ENCODE measurements at places on chromosomes 12 and 14.
A peak's percentile ranks its signal among the peaks of the same experiment; 100 is the strongest.

DNA sequence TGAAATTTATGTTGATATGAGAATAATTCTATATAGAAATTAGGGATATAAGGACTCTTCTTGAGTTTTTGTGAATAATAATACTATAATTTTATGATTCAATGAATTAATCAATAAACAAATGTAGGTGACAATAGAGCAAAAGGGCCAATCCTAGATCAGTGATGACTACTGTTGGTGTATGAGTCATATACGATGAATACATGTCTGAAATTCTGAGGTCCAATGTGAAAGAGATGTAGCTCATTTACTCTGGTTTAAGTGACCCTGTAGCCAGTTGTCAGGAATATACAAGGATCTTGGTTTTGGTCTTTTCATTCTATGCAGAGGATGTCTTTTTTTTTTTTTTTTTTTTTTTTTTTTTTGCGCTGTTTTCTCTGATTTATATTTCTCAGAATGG lies 72.1 kb upstream of the RTL1 start:
- DNase-seq: no peak

DNA sequence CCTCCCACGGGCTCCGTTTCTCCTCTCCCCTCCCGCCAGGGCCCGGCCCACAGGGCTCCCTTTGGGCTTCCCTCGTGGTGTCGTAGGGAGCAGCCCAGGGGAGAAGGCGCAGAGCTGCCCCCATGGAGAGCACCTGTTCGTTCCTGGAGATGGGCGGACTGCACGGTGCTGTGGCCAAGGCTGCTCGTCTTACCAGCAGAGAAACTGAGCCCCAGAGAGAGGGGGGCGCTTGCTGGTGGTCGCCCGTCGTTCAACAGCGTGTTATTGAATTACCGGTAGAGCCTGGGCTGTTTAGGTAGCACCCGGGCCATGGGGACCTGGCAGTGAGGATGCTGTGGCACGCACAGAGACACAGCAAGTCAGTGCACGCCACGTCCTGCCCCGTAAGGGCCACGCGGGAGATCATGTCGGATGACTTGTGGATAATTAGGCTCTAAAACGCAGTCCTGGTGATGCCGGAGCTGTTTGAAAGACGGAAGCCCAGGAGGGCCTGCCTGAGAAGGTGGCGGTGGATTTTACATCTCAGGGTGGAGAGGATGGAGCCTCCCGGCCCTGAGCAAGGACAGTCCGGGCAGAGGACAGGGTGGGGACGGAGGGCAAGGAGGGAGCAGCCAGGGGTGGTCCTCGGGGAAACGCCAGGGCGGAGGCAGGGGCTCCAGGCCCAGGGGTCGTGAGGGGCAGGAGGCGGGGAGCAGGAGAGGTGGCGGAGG lies 134.4 kb downstream of the ADGRD1 start:
- DNase-seq: no peak

DNA sequence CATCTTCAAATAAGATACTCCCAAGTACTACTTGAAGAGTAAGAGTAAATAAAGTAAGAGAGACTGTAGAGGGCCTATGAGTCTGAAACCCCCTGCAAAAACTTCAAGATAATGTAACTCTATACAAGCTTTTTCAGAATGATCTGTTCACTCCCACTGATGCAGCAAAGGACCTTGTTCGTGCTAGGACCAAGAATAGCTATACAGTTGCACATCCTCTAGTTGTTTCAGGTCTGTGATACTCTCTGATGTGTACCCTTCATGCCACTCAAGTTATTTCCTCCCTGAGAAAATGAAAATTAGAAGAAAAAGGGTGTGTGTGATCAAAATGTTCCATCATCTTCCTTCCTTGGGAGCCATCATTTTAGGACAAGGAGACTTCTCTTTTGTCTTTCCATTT lies 204.4 kb downstream of the ALX1 start:
- DNase-seq: no peak

GRCh38 chr12:52300796-52301691 lies 9.7 kb upstream of the KRT81 start:
- DNase-seq: no peak

GRCh38 chr12:79707830-79708229 lies 17.1 kb upstream of the PAWR start:
- no peak for DNase-seq

- DNase-seq: no peak
Observed at GRCh38 chr14:96166461-96167223, 38.0 kb upstream of the BDKRB2 start.

DNA sequence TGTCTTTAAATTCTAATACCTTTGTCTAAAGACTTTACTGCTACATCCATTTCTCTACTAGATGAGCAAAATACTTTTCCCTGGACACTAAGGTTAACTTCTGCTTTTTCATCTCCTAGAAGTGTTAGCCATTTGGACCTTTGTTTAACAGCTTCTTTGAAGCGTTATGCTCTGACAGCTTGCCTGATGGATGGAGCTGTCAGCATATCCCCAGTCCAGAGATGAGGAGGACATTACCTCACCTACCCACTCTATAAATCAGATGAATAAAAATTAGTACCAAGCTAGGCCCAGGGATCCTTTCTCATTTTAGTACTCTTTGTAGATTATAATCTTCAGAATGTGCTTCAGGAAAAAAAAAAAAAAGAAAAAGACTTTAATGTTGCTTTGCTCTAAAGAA lies 222.7 kb downstream of the PELI2 start:
- no peak for DNase-seq

- no peak for DNase-seq
Observed at GRCh38 chr12:58671196-58671595, 249.1 kb downstream of the LRIG3 start.

GRCh38 chr14:76771437-76771980 lies 10.2 kb downstream of the VASH1 start:
- DNase-seq: no peak

DNA sequence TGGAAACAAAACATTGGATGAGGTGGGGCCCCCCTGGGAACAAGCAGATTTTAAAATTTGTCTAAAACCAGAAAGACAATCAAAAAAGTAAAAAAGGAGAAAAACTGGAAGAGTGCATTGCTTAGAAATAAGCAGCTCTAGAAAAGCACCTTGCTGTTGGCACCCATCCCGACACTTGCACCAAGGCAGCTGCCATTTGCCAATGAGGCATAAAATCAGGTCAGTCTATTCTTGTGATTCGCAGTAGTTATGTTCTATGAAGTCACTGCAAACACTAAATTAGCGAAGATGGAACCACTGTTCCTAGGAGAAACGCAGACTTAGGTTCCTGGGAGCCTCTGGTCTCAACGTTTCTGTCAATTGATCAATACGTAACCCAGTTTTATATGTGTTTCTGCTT lies 16.2 kb downstream of the VPS33A start:
- DNase-seq: peak; percentile 23

- DNase-seq: no peak
Observed at GRCh38 chr12:5511644-5512600, 80.0 kb downstream of the NTF3 start.

- DNase-seq: no peak
Observed at GRCh38 chr12:6092784-6093722, 31.4 kb downstream of the VWF start.

DNA sequence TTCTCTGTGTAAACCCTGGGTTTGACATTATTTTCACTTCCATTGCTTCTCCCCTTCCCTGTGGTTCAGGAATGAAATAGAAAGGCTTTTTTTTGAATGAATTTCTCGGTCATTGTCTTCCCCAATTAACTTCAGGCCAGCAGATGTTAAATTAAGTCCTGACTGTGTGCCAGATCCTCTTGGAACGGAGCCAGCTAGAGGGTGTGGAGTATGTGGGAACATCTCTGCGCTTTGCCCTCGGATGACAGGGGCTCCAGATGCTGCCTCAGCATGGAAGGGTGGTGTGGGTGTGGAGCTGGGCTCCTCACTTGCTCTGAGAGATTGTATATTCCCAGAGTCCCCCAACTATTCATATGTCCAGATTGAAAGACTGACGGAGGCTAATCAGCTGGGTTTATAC lies 13.1 kb downstream of the KRT85 start:
- peak; percentile 90 for DNase-seq

- DNase-seq: no peak
Observed at GRCh38 chr14:96309896-96310330, 53.2 kb downstream of the ATG2B start.

GRCh38 chr14:20409226-20409625 lies 4.1 kb downstream of the TEP1 start:
- DNase-seq: no peak

DNA sequence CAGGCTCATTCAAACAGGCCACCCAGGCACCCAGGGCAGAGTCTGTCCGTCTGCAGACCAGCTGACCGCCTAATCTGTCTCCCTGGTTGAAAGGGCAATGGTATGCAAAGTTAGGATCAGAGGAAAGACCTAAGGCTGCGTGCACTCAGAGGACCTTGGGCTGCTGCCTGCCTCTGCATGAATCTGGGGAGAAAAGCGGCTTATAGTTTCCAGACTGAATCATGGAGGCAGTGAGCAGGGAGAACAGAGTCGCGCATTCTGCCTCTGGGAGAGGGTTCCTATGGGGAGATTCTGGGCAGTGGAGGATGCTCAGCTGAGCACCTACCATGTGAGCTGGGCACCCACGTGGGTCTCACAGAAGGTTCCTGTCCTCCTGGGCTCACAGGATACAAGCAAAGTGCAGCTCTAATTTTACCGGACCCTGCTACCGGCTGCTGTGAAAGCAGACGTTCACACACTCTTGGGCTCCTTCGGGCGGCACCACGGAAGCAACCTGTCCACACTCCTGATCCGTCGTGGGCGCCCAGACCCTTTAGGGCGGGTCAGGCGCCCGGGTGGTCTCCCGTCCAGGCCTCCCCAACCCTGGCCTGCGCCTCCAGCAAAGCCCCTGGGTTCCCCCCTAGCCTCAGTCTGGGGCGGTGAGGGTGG lies 772 bp downstream of the SCARB1 start:
- no peak for DNase-seq

- no peak for DNase-seq
Observed at GRCh38 chr14:71414631-71415403, 507.6 kb downstream of the PCNX1 start.

- no peak for DNase-seq
Observed at GRCh38 chr12:67410246-67410645, 141.1 kb downstream of the CAND1 start.

GRCh38 chr12:113961921-113962710 lies 4.0 kb downstream of the RBM19 start:
- no peak for DNase-seq

DNA sequence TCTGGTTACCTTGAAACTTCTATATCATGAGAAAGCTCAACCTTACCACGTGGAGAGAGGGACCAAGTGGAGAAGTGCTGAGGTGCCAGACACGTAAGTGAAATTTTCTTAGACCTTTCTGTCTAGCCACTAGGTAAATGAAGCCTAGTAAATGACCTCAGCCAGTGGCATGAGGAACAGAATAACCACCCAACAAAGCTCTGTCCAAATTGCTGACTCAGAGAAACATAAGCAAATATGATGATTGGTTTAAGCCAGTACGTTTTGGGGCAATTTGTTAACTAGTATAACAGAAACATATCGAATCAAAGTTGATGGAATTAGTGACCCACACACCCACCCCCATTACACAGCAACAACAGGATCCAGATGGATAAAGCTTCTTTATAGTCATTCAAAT lies 75.2 kb upstream of the MAX start:
- no peak for DNase-seq

- no peak for DNase-seq
Observed at GRCh38 chr12:712172-712863, 40.1 kb upstream of the WNK1 start.

DNA sequence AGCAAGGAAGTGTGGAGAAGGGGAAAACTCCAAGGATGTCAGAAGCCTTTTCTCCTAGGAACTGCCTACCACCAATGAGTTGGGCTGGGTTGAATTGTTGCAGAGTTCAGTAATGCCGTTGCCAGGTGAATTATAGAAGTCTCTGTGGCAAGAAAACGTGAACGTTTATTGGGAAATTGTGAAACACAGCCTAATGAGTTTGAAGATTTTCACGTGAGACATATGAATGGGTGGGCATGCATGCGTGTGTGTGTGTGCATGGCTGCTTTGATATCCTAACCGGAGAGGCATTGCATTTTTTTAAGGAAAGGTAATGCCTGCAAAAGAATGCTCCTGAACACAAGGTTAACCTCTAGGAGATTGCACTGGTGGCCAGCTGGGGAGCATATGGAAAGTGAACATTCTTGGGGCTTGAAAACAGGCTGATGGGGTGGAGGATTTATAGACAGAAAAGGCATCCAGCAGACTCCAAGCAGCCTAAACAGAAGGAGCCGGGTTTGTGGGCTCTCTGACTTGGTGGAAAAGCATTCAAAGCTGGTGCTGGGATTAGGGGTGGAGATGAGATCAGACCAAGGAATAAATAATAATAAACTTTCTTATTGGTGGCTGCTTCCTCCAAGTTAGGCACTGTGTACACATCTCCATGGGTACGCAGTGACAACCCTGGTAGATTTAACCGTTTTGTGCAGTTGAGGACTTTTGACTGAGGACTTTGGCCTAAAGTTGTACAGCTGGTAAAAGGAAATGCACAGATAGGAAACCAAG lies 67.8 kb downstream of the NTF3 start:
- no peak for DNase-seq

DNA sequence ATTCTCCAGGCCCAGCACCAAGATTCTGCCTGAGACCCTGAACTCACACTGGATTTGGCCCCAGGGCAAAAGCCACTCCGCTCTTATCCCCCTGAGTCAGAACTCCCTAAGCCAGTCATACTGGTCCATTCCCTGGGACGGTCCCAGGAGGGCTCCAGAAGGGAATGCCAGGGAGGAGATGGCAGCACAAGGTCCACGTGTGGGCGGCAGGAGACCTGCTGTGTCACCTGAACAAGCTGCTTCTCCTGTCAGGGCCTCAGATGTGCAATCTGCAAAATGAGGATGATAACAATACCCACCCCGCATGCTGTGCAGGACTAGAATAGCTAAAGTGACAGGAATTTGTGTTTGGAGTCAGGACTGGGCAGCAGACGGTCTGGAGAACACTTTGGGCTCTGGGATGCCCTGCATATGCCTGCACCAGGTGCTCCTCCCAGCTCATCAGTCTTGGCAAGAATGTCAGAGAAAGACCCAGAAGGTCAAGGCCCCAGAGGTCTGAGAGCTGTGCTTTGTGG lies 40.3 kb downstream of the CMKLR1 start:
- DNase-seq: no peak

DNA sequence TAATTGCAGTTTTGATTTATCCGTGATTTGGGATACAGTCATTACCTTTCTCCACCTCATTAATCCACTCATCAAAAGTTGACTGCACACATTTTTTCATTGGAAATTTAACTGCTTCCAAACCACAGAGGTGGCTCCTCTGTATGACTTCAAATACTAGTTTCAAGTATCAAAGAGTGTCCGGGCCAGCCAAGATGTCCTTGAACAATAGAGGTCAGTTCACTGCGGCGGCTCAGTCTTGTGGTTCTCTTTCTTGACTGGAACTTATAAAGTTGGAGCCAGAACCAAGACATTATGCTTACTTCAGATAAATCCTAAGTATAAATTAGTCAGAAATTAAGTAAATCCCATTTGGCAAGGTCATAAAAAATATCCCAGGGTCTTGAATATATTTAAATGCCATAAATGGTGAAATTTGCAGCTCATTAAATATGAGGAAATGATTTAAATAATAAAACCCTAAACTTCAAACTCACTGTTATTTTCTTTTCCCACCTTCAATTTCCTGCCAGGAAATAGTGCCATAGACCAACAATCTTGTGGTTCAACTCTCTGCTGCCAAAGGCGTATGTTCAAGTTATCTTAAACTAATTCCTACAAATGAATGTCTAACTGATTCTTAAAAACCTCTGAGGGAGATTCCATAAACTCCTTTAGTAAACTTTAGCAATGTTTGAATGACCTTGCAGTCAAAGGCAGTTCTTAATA lies 360.8 kb downstream of the AEBP2 start:
- DNase-seq: no peak
